Motor neuron (in vitro differentiated cells): ENCODE measurements at places on chromosomes 2 and 18.

DNA sequence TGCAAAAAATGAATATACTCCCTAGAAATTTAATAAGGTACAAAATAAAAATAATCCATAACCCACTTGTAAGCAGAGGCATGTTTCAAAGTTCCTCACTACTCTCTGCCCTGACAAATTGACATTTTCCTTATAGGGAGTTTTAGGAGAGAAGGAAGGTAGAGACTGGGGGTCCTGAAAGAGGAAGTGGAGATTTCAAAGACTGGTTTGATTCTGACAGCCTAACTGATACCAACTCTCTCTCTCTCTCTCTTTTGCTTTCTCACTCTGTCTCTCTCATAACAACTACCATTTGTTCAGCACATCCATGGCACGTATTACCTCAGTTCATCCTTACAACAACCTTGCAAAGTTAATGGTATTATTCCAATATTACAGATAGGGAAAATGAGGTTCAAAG is 18.6 kb downstream of the FZD7 start:
- ATAC-seq, result no peak

DNA sequence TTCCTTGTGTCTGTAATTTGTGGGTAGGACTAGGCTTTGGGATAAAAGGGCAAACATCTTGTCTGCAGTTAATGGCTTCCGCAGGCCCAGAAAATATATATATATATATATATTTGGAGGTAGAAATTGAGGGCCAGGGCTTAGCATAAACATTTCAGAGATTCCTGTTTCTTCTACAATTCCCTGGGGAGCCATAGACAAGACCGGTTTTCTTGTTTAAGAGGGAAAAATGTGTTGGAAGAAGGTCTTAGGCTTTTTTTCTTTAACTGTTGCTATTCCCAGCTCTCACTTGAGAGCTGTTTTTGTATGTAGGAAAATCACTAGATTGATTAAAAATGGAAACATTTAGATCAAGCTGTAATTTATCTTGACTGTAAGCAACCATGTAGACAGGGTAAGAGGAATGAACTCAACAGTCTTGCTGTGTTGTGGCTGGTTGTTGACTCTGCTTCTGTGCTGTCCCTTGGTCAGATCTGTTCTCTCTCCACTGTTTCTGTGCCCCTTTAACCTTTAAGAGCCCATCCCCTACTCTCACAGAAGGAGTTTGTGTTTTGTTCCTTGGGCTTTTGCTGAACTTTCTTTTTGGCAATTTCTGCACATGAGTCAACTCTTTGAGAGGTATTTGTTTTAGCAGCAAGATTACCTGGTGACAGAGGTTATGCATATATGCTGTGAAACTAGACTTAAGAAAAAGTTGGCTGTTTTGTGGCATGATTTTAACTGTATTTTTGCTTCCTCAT is 58.3 kb downstream of the EFEMP1 start:
- ATAC-seq, result no peak

DNA sequence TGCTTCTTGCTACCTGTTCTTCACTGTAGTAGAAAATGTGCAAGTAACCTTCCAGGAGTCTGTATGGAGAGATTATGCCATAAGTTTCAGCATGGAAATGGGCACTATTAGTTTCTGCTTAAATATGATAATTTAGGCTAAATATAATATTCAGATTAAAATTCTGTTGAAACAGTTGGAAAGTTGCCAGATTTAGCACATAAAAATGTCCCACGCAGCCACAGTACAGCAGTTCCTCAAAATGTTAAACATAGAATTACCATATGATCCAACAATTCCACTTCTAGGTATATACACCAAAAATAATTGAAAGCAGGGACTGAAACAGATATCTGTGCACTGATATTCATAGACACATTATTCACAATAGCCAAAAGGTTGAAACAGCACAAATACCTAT is 121.2 kb downstream of the NRP2 start:
- ATAC-seq, result no peak

DNA sequence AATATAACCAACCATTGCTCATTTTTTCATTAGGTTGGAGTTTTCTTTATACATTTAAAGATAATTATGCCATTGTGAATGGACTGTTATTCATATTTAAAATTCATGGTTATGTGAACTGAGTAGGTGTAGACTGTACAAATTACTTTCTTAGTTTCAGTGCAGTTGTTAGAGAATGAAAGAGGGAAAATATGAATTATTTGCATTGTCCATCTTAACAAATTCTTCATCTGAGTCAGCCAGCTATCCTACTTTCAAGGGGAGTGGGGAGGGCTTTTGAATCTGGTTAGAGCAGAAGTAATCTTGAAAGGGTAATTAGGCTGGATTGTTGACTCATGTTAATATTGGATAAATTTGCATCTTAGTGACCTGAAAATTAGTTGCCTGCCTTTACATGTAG is 212.0 kb downstream of the MCFD2 start:
- ATAC-seq, result no peak

- ATAC-seq, result no peak
Observed at GRCh38 chr2:197614532-197614931, 60.9 kb downstream of the RFTN2 start.

- no peak for ATAC-seq
Observed at GRCh38 chr18:2515171-2515787, 56.0 kb downstream of the METTL4 start.

DNA sequence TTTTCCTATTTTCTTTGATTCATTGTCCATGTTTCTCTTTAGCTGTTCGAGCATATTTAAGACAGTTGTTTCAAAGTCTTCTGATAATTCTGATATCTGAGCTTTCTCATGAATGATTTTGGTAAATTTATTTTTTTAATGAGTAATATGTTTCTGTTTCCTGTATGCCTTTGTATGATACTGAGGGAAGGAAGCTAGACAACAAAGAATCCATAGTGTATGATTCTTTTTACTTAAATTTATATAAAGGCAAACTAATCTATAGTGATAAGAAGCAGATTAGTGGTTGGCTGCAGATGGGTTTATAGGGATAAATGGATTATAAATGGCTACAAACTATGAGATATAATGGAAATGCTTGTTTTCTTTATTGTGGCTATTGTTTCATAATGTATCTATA is 352.7 kb upstream of the CDH2 start:
- no peak for ATAC-seq

DNA sequence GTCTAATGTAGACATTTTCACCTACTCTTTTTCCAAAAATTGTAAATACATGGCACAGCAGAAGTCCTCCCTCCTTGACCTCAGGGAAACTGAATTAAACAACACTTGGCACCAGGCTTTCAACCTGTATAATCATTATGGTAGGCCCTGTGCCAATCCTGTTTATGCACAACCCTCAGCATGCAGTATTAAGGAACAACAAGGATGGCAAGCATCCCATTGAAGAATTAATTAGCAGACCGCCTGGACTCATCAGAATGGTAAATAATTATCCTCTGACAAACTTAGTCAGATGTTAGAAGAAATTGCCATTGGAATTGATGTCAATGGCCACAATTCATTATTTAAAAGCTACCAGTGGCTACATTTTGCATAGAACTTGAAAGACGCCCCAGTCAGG is 66.3 kb upstream of the GALNT5 start:
- ATAC-seq, result no peak

DNA sequence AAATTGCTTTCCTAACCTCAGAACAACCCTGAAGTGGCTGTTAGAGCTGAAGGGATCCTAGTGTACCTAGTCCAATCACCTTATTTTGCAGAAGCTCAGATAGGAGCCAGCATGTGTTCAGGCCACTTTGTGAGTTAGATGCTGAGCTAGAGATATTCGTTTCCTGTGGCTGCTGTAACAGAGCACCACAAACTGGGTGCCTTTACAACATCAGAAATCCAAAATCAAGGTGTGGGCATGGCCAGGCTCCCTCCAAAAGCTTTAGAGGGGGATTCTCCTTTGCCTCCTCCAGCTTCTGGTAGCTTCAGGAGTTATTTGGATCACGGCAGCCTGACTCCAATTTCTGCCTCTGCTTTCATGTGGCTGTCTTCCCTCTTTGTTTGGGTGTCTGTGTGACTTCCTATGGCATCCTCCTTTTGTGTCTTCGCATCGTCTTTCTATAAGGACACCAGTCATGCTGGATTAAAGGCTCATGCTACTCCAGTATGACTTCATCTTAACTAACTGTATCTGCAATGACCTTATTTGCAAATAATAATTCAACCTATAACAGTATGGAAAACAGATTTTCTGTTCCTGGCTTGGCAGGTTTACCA is 86.3 kb upstream of the TGFA start:
- no peak for ATAC-seq

- no peak for ATAC-seq
Observed at GRCh38 chr2:99495115-99495860, 5.5 kb upstream of the REV1 start.

- peak; percentile 26 for ATAC-seq
Observed at GRCh38 chr2:71452565-71452964, 796 bp upstream of the DYSF start.

GRCh38 chr2:74290466-74291217 is 52.6 kb downstream of the SLC4A5 start:
- ATAC-seq, result no peak

GRCh38 chr18:24862201-24862816 is 401.9 kb downstream of the HRH4 start:
- peak; percentile 56 for ATAC-seq

DNA sequence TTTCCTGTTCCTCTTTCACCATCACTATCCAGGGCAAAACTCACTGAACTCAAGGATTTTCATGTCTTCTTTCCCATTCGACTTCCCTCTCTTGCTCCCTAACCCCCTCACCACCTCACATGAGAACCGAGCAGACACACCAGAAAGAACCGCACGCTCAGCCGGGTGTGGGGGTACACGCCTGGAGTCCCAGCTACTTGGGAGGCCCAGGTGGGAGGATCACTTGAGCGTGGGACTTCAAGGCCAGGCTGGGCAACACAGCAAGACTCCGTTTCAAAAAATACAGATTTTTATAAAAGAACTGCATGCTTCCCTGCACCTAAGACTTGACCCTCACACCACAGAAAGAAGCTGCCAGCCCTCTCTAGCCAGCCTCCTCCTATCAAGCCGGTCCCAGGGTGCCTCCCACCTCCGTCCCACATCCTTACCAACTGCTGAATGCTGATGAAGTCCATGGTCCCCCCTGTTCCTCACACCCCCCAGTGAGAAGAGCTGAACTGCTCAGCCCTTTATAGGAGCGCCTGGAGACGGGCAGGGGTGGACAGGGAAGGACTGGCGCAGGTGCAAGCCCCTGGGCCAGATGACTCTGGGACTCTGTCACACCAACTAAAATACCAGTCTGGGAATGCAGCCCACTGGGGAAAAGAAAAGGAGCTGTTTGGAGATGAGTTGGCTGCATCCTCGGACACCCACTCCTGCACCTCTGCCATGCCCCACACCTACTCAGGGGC is at the start of gene ANKRD23:
Gene ANKRD23 (minus strand): TSS at position 484 of the 731 bp plus-strand sequence. CDS start 29 bp downstream, at position 455.
- ATAC-seq, result no peak

DNA sequence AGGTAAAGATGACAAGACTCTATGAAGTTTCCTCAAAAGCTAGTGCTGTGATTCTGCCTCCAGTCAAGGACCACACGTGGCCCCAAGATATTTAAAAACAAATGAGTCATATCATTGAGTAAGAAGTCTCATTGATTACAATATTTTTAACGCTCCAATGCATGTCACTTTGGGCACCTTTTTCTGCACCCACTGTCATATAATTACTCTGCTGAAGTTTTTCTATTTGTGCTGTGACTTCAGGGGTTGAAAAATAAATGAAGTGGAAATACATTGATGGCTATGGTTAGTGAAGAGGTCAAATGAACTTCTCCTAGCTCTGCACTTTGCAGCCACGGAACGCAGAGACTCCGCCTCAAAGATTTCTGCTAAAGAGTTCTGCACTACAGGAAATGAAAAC is 344.3 kb upstream of the KYNU start:
- no peak for ATAC-seq

DNA sequence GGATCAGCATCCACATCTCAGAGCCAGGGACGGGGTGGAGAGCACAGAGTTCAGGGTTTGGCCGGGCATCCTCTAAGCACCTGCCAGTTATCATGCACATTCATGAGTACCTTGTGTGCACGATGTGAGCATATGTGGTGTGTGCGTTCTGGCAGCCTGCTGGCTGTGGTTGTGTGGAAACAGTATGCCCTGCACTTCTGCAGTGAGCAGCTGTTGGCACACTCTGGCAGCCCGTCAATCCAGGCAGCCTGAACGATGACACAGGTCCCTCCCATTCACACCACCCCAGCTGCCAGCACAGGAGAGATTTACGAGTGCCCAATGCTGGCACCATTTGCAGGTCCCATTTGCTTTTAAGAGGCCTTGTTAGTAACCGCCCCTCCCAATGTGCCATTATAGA is 74.2 kb downstream of the CD8B2 start:
- ATAC-seq, result no peak
